ENCODE measurements at places on chromosomes 16 and 17.
A peak's percentile ranks its signal among the peaks of the same experiment; 100 is the strongest.

- DNase-seq: no peak
Observed at GRCh38 chr17:55549140-55549539, 37.9 kb upstream of the SMIM36 start.

DNA sequence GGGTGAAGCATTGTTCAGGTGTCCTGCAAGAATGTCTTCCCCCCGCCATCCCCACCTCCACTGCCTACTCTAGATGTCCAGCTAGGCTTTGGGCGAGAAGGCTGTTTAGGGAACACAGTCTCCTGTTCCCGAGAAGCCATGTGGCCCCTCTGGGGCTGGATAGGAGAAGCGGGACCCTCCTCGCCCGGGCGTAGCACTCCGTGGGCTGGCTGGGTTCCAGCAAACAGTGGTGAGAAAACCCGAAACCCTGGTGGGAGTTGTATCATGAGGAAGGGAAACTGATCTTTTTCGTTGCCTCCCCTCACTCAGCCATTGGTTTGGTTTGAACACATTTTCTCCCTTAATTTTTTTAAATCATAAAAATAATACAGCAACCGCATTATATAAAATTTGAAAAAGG is 56.6 kb downstream of the IRF8 start:
- no peak for DNase-seq

DNA sequence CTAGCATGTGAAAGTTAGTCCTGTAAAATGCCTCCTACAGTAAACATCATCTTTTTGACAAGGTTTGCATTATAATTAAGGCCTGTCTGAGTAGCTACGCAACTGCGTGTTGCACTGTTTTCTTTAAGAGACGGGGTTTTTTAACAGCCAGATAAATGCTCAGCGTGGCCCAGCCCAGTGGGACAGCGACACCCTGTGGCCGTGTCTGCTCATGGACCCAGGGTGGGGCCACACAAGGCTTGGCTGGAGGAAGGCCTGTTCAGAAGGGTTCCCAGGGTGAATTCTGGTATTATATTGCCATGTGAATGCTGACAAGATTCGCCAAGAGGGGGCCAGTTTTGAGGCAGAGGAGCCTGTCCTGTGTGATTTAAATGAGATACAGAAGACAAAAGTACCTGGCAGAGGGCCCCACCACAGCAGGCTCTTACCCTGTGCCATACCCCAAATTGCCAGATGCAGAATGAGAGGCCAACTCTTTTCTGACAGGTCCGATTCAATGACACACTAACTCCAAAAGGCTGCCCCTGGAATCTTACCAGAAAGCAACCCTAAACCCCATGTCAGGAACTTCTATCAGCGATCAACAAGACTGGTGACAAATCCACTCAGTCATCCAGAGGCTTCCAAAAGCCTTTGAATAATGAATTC is 65.9 kb upstream of the IRX6 start:
- DNase-seq: peak; percentile 1

DNA sequence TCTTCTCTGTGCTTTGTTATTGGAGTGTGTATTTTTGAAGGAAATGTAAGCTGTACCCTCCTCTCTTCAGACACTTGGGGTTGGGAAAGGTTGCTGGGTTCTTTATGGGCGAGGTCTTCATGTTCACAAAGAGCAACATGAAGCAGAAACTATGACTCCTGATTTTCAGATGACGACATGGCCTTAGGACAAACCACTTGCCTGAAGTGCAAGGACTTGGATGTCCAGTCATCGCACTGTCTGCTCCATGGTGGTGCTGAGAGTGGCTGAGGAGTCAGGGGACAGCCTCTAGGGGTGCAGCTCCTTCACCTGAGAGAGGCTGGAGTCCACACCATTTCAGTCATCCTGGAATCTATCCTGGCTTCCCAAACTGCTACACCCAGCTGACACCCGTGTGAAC is 183.9 kb upstream of the CDH5 start:
- DNase-seq: no peak

- DNase-seq: no peak
Observed at GRCh38 chr17:79034931-79035485, 11.0 kb downstream of the C1QTNF1 start.

GRCh38 chr17:75820094-75821080 is 23.8 kb downstream of the UNC13D start:
- DNase-seq: no peak

DNA sequence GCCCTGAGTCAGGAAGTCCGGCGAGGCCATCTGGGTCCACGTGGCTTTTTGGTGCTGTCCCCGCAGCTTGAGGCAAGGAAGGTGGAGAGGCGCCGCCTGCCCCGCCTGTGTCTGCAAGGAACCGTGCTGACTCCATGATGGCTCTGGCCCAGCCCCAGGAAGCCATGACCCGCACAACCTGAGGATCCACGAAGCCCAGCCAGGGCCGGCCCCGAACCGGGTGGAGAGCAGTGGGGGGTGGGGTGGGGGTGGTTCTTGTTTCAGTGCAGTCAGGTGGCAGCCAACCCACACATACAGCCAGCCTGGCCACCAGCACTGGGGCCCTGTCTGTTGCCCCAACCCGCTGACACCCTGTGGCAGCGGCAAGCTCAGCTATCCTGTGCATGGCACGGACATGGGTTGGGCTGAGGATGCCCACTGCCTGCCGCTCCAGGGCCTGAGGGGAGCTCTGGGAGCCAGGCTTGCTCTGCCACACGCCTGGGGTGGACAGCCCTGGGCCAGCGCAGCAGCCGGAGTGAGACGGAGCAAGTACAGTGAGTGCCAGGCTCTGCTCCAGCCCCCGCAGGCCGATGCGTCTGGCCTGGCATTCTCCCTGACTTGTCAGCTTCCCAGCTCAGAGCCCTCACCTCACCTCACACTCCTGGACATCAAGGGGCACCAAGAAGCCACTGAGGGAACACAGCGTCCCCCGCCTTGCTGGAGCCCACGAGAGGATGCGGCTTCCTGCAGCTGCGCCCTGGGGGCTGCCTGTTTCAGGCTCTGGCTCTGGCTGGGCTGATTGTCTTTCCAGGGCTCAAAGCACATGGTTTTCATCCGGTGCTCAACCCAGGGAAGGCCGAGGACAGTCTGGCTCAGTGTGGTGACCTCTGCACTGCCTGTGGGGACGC is 68.8 kb downstream of the LMF1 start:
- DNase-seq: no peak

- DNase-seq: no peak
Observed at GRCh38 chr17:65228287-65228686, 91.1 kb downstream of the RGS9 start.

- no peak for DNase-seq
Observed at GRCh38 chr16:2775131-2775716, 1.9 kb downstream of the ELOB start.

DNA sequence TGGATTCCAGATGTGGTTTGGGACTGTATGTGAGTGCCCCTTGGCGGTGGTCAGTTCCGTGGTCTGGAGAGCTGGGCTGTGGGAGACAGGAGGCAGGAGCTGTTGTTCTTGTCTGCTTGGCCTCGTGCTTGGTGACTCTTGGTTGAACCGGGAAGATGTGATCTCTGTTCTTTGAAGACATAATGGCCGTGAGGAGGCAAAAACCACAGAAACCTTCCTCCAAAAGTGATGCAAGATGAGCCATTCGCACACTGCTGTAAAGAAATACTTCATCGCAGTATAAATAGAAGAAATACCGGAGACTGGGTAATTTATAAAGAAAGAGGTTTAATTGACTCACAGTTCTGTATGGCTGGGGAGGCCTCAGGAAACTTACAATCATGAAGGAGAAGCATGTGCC is 128.8 kb downstream of the RAP1GAP2 start:
- no peak for DNase-seq

- DNase-seq: no peak
Observed at GRCh38 chr17:76826330-76827068, 41.7 kb upstream of the MGAT5B start.

GRCh38 chr17:59404471-59404870 is 73.0 kb downstream of the YPEL2 start:
- DNase-seq: no peak

GRCh38 chr16:79188739-79189122 is 411.8 kb downstream of the MAF start:
- no peak for DNase-seq

GRCh38 chr16:58293449-58293848 is 1.4 kb downstream of the PRSS54 start:
- no peak for DNase-seq

- DNase-seq: no peak
Observed at GRCh38 chr17:79871131-79871530, 31.9 kb upstream of the CBX4 start.

DNA sequence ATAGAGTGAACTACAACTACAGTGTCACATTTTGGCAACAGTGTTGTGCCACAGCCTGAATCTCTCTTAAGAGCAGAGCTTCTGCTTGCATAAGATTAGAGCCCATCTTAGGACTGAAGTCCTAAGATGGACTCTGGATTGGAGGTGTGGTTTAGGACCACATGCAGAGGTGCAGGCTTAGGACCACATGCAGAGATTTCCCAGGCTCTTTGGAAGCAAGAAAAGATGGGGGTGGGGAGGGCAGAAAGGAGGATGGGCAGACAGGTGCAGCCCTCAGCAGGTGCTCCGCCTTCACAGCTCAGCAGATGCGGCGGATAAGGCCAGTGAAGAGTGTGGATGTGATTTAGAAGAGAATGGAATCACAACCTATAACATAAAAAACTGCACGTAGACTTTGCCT is 128.7 kb downstream of the TANGO6 start:
- DNase-seq: no peak

- DNase-seq: no peak
Observed at GRCh38 chr17:58605470-58605869, 86.4 kb downstream of the TEX14 start.

DNA sequence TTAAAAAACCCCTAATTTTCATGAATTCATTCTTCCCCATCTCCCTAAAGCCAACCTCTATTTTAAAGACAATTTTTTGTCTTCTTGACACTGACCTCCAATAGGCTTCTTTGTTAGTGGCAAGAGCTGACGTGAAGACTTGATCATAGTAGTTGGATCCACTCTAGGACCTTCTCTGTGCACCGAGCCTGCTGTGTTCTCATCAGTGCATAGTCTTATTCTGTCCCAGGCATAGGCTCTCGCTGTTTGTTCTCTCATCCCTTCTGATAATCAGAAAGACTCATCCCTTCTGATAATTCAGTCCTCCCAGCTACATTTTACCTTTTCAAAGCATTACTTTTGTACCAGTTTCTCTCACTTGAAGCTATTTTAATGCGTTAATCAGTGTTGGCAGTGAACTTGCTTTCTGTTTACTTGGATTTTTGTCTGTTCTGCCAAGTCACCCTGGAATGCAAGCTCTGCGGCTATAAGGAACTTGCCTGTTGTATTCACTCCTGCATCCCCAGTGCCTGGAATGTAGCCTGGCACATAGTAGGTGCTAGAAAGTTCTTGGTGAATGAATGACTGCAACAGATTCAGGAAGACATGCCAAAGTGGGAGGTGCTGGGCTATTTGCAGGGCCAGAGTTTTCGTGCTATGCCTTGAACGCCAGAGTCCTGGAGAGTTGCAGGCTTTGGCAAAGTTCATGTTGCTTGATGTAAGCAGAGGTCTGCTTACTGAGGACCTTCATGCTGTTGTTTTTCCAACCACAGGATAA is 147.6 kb upstream of the MPHOSPH6 start:
- no peak for DNase-seq

- DNase-seq: no peak
Observed at GRCh38 chr16:53041320-53042051, 11.2 kb downstream of the CHD9NB start.

- no peak for DNase-seq
Observed at GRCh38 chr17:80799538-80800480, 191.8 kb upstream of the CHMP6 start.

GRCh38 chr17:80103449-80104085 is 2.2 kb downstream of the GAA start:
- DNase-seq: no peak

DNA sequence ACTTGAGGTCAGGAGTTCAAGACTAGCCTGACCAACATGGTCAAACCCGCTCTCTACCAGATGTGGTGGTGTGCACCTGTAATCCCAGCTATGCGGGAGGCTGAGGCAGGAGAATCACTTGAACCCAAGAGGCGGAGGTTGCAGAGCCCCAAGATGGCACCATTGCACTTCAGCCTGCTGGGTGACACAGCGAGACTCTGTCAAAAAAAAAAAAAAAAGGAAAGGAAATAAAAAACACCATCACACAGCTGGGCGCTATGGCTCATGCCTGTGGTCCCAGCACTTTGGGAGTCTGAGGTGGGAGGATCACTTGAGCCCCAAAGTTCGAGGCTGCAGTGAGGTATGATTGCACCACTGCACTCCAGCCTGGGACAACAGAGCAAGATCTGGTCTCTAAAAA is 13.3 kb upstream of the SBK1 start:
- DNase-seq: no peak

DNA sequence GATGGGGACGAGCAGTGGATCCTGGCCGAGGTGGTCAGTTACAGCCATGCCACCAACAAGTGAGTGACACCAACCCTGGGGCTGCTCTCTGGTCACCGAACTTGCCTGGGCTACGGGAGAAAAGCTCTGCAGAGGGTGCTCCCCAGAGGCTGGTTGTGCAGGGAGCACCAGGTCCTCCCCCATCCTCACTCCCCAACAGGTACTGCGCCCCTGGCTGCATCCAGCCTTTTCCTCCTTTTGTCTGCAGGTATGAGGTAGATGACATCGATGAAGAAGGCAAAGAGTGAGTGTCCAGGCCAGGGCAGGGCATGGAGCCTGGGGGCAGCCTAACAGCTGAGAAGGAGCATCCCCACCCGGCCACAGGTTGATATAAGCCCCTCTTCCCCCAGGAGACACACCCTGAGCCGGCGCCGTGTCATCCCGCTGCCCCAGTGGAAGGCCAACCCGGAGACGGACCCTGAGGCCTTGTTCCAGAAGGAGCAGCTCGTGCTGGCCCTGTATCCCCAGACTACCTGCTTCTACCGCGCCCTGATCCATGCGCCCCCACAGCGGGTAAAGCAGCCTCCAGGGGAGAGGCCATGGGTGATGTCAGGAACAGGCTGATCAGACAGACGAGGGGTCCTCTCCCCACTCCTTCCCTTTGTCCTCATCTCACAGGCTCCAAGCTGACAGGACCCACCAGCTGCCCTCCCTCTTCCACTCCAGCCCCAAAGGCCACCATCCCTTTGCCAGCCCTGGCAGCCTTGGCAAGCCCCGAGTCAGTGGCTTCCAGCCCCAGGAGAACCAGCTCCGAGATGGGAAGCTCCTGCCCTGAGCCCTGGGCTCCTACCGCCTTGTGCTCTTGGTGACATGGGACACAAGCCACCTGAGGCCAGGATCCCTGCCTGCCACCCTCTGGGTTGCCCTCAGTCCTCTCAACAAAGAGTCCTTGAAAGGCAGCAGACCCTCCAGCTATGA is 6.2 kb downstream of the SULT1A2 start:
- DNase-seq: no peak

GRCh38 chr17:59409336-59410048 is 78.0 kb downstream of the YPEL2 start:
- no peak for DNase-seq

GRCh38 chr16:89693931-89694783 is 7.3 kb downstream of the SPATA2L start:
- DNase-seq: no peak

DNA sequence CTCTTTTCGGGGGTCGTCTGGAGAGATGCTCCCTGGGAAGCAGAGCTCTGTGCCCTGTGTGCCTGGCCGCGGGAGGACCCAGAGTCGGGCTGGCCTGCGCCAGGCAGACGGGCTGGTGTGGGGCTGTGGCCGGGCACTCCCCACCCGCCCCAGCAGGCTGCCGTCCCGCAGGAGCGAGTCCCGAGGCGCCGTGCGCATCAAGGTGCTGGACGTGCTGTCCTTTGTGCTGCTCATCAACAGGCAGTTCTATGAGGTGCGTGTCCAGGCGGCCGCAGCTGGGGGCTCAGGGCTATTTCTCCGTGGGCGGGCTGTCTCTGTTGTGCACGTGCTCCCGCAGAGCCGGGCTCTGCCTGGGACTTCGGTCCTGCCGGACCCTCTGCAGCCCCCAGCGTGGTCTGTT is 15.0 kb downstream of the TSC2 start:
- no peak for DNase-seq
